Hair follicular keratinocyte (primary cell): ENCODE measurements at places on chromosomes 6 and 20. TPM values are rescaled to one million over a fixed set of nuclear protein-coding genes. Genes with fewer than 3 reads are reported as not detected.

Gene PTK7
- 118 and 123 TPM in 2 replicates for total RNA-seq

Gene CD93
- total RNA-seq, result under 0.01 TPM in 2 replicates

Gene EYA4
- not detected in 2 replicates for total RNA-seq

Gene IPCEF1
- total RNA-seq, result 0.04 and 0.94 TPM in 2 replicates

Gene GLP1R
- total RNA-seq, result not detected in 2 replicates

Gene ZSWIM1
- total RNA-seq, result 4.4 and 7.3 TPM in 2 replicates

Gene WFDC12
- total RNA-seq, result 0.70 TPM in 1 of 2 replicates, not detected in the other

Gene KCNQ2
- not detected in 2 replicates for total RNA-seq

Gene BTNL2
- total RNA-seq, result not detected in 2 replicates

Gene SUMO4
- 0.15 and 0.16 TPM in 2 replicates for total RNA-seq

Gene RIPOR3
- 0.04 TPM in 1 of 2 replicates, not detected in the other for total RNA-seq

Gene PRPH2
- not detected in 2 replicates for total RNA-seq

Gene STX11
- 0.15 and 0.16 TPM in 2 replicates for total RNA-seq

Gene PBX2
- 22.7 and 42.2 TPM in 2 replicates for total RNA-seq

Gene MSH5
- 6.2 and 7.4 TPM in 2 replicates for total RNA-seq

Gene MROH8
- total RNA-seq, result 0.08 TPM in 1 of 2 replicates, not detected in the other

Gene CAGE1
- 0.27 TPM in 1 of 2 replicates, not detected in the other for total RNA-seq

Gene ME1
- 24.3 and 29.8 TPM in 2 replicates for total RNA-seq

Gene F13A1
- total RNA-seq, result not detected in 2 replicates
